ENCODE measurements at places on chromosomes 2 and 18.

GRCh38 chr2:47737-48136 is 1.4 kb upstream of the FAM110C start:
- H3K4me1 ChIP-seq = peaks cover 18% of the 10 kb centered on the region
- DNase-seq = no peak
- no peak overlapping the region for H3K4me3 ChIP-seq
- H3K36me3 ChIP-seq = peaks cover 2% of the 10 kb centered on the region

GRCh38 chr2:67917332-67918054 is 145.3 kb downstream of the C1D start:
- H3K4me1 ChIP-seq = no peaks in the 10 kb centered on the region
- H3K36me3 ChIP-seq = peaks cover 2% of the 10 kb centered on the region
- peaks cover 37% of the 10 kb centered on the region for H3K27me3 ChIP-seq
- DNase-seq = no peak

- no peaks in the 10 kb centered on the region for H3K36me3 ChIP-seq
- no peak overlapping the region for H3K4me3 ChIP-seq
- H3K27ac ChIP-seq = no peak overlapping the region
- H3K4me1 ChIP-seq = no peaks in the 10 kb centered on the region
- H3K27me3 ChIP-seq = peaks cover 9% of the 10 kb centered on the region
These were observed 57.0 kb downstream of the EFR3B start for GRCh38 chr2:25098670-25099486.

DNA sequence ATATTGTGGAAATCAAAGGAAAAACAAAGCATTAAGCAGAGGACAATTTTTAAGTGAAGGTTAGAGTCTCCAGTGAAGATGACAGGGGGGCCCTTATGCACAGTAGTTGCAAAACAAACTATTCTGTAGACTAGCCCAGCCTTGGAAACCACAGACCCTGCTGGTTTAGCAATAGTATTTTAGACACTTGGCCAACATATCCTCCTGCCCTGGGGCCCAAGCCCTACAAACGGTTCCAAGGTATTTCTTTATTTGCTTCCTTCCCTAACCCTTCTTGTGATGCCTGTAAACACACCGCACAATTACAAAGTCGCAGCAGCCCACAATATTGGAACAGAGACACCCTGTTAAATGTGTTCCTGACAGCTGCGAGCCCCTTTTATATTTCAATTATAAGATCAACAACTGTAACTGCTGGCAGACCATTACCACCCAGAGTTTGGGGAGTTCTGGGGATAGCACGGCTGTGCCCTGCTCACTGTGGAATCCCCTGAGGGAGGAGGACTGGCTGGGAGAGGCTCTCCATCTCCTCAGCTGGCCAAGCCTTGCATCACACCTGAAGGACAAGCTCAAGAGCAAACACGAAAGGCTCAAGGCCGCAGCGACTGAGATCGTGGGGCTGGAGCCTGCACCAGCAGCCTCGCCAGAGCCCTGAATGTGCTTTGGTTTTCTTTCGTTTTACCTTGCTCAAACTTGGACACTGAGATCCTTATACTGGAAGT is 282.2 kb upstream of the ATP5MC3 start:
- no peaks in the 10 kb centered on the region for H3K4me1 ChIP-seq
- no peak overlapping the region for H3K4me3 ChIP-seq
- DNase-seq = no peak
- H3K27ac ChIP-seq = no peak overlapping the region
- H3K27me3 ChIP-seq = peaks cover 23% of the 10 kb centered on the region

DNA sequence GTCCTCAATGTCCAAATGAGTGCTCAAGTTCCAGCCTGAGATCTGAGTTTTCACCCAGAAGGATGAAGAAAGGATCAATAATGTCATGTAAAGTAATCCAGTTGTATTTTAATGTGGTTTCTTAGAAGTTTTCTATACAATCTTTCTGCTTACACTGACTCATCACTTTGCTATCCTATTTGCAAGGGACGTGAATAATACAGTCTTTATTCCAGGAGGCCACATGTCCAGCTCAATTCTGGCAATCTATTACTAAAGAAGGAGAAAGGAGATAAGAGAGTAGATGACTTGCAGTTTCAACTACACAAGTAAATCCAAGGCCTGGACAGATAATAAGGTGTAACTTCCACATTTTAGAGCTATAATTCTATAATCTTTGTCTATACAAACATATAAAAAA is 601.1 kb upstream of the SETBP1 start:
- H3K27ac ChIP-seq = no peak overlapping the region
- no peak for DNase-seq
- no peaks in the 10 kb centered on the region for H3K36me3 ChIP-seq
- no peak overlapping the region for H3K4me3 ChIP-seq
- no peaks in the 10 kb centered on the region for H3K27me3 ChIP-seq
- no peaks in the 10 kb centered on the region for H3K4me1 ChIP-seq

DNA sequence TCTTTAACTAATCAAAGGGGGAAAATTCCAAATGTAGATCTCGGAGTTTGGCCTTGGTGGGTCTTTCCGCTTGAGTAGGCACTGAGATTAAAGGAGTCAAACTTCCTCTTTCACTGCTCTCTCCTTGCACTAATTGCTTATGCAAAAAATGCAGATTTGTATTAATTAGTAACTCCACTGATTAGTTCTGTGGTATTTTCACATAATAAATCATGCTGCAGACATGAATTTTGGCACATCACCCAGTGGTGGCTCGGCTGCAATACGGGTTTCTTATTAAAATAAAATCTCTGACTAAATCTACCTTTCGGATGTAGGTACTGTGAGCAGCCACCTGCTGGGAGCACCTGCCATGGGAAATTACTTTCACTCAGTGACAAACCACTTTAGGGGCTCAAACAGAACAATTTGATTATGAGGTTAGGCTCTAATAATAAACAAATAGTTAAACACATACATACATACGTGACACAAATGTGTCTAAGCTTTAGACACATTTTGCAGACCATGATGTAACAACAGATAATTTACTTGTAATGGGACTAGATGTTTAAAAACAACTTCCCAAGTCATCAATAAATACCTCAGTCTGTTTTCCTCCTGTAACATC is 6.4 kb upstream of the NEUROD1 start:
- no peak overlapping the region for H3K27ac ChIP-seq
- H3K4me3 ChIP-seq = no peak overlapping the region
- H3K36me3 ChIP-seq = no peaks in the 10 kb centered on the region
- DNase-seq = no peak
- peaks cover 84% of the 10 kb centered on the region for H3K27me3 ChIP-seq

GRCh38 chr18:56884511-56884910 is 233.4 kb downstream of the WDR7 start:
- H3K36me3 ChIP-seq = peaks cover 6% of the 10 kb centered on the region
- DNase-seq = no peak
- H3K4me3 ChIP-seq = no peak overlapping the region
- no peaks in the 10 kb centered on the region for H3K27me3 ChIP-seq
- peaks cover 12% of the 10 kb centered on the region for H3K4me1 ChIP-seq

GRCh38 chr2:156338578-156338977 is 6.1 kb upstream of the NR4A2 start:
- H3K4me1 ChIP-seq = peaks cover 33% of the 10 kb centered on the region
- no peak for DNase-seq
- no peak overlapping the region for H3K27ac ChIP-seq
- no peak overlapping the region for H3K4me3 ChIP-seq
- no peaks in the 10 kb centered on the region for H3K27me3 ChIP-seq
- H3K36me3 ChIP-seq = peaks cover 35% of the 10 kb centered on the region

GRCh38 chr18:37769826-37770225 is 204.2 kb upstream of the CELF4 start:
- no peaks in the 10 kb centered on the region for H3K36me3 ChIP-seq
- H3K27ac ChIP-seq = no peak overlapping the region
- no peaks in the 10 kb centered on the region for H3K27me3 ChIP-seq
- no peaks in the 10 kb centered on the region for H3K4me1 ChIP-seq
- DNase-seq = no peak

DNA sequence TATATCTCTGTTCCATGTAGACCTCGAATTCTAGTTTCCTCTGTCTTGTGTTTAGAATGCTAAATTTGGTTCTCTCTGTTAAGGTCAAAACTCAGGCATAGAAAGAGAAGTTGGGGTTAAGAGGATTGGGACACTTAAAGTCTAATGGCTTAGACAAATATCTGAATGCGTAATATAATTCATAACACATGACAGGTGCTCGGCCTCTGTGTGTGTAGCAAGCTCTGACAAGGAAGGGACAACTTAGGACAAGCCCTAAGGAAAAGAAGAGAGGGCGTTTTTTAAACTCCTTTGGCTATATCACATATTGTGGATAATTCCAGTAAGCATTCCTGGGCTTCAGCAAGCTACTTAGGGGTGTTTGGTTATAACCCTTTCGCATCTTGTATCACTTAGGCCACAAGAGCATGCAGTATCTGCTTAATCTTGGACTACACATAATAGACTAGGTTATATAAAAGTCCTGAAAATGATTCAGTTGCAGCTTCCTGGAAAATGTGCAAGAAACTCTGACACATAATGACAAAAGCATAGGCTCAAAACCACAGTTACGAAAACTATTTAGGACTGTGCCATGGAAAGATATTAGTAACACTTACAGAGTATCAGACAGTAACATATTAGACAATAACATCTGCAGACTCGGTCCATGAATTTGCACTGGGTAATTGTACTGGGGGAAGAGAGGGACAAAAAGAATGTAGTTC is 16.1 kb upstream of the CREB1 start:
- DNase-seq = no peak
- no peaks in the 10 kb centered on the region for H3K27me3 ChIP-seq
- H3K27ac ChIP-seq = no peak overlapping the region
- H3K36me3 ChIP-seq = no peaks in the 10 kb centered on the region
- H3K4me3 ChIP-seq = no peak overlapping the region

DNA sequence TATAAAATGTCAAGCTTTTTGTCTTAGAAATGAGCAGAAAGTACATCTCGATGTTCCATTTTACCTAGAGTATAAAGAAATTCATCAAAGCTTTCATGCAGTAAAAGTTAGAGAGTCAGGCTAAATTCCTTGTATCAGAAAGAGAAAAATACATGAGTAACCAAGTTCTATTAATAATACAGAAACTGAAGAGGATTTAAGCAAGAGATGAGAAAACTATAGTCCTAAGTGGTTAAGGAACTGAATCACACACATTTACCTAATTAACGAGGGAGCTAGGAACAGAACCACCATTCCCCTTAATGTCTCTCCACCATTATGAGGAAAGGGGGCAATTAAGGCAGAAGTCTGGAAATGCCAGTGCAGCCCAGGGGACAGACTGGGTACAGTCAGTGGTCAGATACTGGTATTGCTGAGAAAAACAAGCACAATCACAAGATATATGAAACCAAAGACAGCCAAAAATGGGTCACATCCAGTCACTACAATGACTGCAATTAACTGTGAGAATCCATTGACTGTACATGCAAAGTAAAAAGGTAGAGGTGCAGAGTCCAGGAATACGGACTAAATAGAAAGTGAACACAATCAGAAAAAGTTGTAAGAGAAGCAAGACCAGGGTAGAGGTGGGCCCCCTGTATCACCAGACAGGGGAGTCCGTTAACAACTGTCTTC is 23.9 kb downstream of the MAP4K3 start:
- no peaks in the 10 kb centered on the region for H3K27me3 ChIP-seq
- DNase-seq = no peak
- no peak overlapping the region for H3K27ac ChIP-seq
- peaks cover 40% of the 10 kb centered on the region for H3K4me1 ChIP-seq
- no peaks in the 10 kb centered on the region for H3K36me3 ChIP-seq

DNA sequence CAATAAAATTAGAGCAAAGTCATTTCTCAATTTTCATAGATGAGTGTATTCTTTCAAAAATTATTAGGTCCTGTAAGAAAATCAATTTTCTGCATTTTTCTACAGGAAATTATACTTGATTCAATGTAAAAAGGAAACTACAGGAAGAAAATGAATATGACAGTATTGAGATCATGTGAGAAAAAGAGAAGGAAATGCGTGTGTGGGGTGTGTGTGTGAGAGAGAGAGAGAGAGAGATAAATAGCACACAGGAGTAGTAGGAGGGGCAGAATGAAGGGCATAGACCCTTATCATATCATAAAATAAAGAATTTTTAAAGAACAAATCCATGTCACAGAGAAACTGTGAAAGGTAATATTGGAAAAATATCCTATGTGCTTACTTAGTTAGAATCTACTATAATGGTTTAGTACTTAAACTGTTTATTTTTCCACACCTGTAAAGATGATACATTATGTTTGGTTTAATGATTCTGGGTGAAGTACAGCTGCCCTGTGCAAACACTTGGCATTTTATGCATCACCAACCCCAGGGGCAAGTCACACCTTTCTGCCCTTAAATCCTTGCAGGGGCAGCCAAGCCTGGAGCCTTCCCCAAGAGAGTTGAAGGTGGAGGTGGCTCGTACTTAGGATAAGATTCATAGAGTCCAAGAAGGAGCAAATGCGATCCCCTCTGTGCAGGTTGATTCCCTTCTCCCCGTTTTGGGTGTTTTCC is 276.4 kb downstream of the TGIF1 start:
- H3K4me3 ChIP-seq = no peak overlapping the region
- H3K4me1 ChIP-seq = no peaks in the 10 kb centered on the region
- peaks cover 54% of the 10 kb centered on the region for H3K27me3 ChIP-seq
- H3K27ac ChIP-seq = no peak overlapping the region
- no peaks in the 10 kb centered on the region for H3K36me3 ChIP-seq

DNA sequence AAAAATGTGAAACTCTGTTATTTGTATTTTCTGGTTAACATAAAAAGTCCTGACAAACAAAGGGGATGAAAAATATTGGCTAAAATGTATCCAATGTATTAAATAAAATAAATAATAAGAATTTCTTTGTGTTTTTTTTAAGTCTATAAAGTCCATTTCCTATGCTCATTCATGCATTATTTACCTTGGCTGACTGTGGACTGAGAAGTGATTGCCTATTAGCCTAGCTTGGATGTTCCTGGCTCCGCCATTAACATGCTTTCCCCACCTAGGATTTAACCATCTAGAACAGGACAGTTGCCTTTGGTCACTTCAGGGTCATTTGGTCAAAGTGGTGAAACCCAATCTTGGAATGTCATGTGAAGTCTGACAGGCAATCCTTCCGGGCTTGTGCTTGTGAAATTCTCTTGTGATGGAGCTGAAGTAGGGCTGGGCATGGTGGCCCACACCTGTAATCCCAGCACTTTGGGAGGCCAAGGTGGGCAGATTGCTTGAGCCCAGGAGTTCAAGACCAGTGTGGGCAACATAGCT is 60.4 kb upstream of the TANC1 start:
- no peak overlapping the region for H3K27ac ChIP-seq
- DNase-seq = no peak
- H3K36me3 ChIP-seq = no peaks in the 10 kb centered on the region

DNA sequence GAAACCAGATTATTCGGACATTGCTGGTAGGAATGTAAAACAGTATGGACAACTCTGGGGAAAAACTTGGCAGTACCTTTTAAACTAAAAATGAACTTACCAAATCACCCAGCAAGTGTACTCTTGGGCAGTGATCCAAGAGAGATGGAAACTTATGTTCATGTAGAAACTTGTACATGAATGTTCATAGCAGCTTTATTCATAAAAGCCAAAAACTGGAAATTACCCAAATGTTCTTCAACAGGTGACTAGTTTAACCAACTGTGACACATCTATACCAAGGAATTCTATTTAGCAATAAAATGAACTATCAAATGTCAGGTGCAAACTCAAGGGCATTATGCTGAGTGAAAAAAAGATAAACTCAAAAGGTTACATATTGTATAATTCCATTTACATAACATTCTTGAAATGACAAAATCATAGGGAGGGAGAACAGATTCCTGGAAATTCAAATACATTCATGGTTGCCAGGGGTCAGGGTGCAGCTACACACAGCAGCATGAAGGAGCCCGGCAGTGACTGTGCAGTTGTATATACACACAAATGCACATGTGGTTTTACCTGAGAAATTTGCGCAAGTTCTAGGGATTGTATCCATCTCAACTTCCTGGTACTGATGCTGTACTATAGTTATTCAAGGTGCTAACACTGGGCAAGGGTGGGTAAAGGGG is 3.5 kb upstream of the RNU4ATAC start:
- H3K36me3 ChIP-seq = peaks cover 41% of the 10 kb centered on the region
- no peak overlapping the region for H3K4me3 ChIP-seq
- H3K4me1 ChIP-seq = peaks cover 25% of the 10 kb centered on the region
- no peak for DNase-seq
- no peak overlapping the region for H3K27ac ChIP-seq

Data from central memory CD8-positive, alpha-beta T cell (primary cell).